Fibroblast of villous mesenchyme (primary cell): ENCODE measurements at places on chromosomes 2 and 18. TPM values are rescaled to one million over a fixed set of nuclear protein-coding genes. Genes with fewer than 3 reads are reported as not detected.

CLIP4 gene
- total RNA-seq: 61.5 and 107 TPM in 2 replicates

ORMDL1 gene
- total RNA-seq: 32.9 and 57.4 TPM in 2 replicates

- DNase-seq: peak; percentile 86
Observed at GRCh38 chr2:32882816-32883810, 63.6 kb upstream of the LTBP1 start.

GRCh38 chr2:73117441-73117840 is 4.7 kb upstream of the RAB11FIP5 start:
- DNase-seq: no peak

DNA sequence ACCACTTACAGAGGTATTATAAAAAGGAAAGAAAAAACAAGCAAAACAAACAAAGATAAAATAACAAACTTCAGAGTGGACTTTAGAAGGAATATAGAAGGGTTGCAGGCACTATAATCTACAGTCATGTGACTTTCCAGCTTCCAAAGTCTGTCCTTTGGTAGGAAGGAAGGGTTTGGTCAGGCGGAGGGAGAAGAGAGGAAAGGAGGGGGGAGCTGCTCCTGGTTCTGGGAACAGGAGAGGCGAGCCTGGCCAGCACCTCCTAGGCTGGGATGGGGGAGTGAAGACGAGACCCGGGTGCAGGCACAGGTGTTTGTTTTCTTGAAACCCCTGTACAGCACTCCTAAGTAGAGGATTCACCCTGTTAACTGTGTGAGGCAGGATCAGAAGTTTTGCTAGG is 53.8 kb upstream of the GATA6 start:
- DNase-seq: no peak

DNA sequence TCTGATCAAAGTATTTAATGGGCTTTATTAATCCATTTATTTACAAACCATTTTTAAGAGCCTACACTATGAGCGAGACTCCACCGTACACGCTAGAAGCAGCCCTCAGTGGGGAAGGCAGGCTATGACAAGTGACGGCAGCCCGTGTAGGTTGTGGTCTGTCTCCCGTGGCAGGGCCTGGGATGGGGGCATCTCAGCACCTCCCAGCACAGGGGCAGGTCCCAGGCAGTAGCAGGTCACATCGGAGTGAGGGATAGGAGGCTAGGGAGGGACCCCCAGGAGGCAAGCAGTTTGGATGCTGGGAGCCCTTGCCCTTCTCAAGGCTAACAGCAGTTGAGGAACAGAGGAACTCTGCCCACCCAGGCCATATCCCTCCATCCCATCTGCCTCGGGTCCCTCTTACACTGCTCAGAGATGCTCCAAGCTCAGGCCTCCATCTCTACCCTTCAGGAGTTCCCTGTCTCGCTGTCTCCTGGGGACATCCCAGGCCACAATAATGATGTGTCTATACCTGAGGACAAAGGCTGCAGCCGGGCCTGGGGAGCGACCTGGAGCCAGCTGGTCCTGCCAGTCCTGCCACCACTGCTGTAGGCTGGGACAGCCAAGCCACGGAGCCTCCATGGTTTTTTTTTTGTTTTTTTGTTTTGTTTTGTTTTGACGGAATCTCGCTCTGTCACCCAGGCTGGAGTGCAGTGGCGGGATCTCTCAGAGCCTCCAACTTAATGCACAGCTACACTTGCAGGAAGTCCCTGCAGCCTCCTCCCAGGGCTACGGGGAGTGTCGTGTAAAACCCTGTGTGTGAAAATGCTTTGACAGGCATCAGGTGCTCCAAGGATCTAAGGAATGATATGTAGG is 92.0 kb downstream of the NDUFA10 start:
- DNase-seq: no peak
